A549 treated with CpdA at 1 μM for 4 hours (cell line): ENCODE measurements at places on chromosomes 3 and 15. TPM values are rescaled to one million over a fixed set of nuclear protein-coding genes. Genes with fewer than 3 reads are reported as not detected.

SIDT1 gene
- 0.37 to 0.56 TPM (median 0.46 TPM) in 5 replicates for total RNA-seq

GOLGA8G gene
- 0.02 TPM in 1 of 5 replicates, not detected in the others for total RNA-seq

ADPRH gene
- total RNA-seq: 2.8 to 3.8 TPM (median 2.9 TPM) in 5 replicates

GHSR gene
- not detected in 5 replicates for total RNA-seq

RETNLB gene
- not detected in 5 replicates for total RNA-seq

GDPGP1 gene
- total RNA-seq: 5.0 to 8.1 TPM (median 6.1 TPM) in 5 replicates

HHATL gene
- not detected in 5 replicates for total RNA-seq

SLC51B gene
- 10.3 to 14.3 TPM (median 12.6 TPM) in 5 replicates for total RNA-seq

DUOXA2 gene
- not detected in 5 replicates for total RNA-seq

CFAP91 gene
- total RNA-seq: 0.21 to 0.40 TPM (median 0.34 TPM) in 3 of 5 replicates, not detected in the others

ARPIN gene
- 9.2 to 12.5 TPM (median 12.0 TPM) in 5 replicates for total RNA-seq

SOX14 gene
- total RNA-seq: not detected in 5 replicates

OCA2 gene
- 0.09 to 0.19 TPM (median 0.11 TPM) in 4 of 5 replicates, not detected in the other for total RNA-seq

GOLGA6L10 gene
- total RNA-seq: 0.35 to 0.68 TPM (median 0.40 TPM) in 5 replicates

CLDN11 gene
- total RNA-seq: 0.14 to 0.26 TPM (median 0.22 TPM) in 5 replicates

ATR gene
- 12.5 to 15.5 TPM (median 13.6 TPM) in 5 replicates for total RNA-seq

CCK gene
- total RNA-seq: 1.2 to 2.4 TPM (median 1.8 TPM) in 5 replicates

ABTB1 gene
- total RNA-seq: 12.4 to 20.0 TPM (median 16.7 TPM) in 5 replicates

NXPE3 gene
- total RNA-seq: 22.1 to 27.3 TPM (median 24.2 TPM) in 5 replicates

MAGEL2 gene
- total RNA-seq: not detected in 5 replicates

MYL3 gene
- total RNA-seq: 0.18 TPM in 1 of 5 replicates, not detected in the others

CNBP gene
- total RNA-seq: 316 to 353 TPM (median 336 TPM) in 5 replicates

IL5RA gene
- not detected in 5 replicates for total RNA-seq

C3orf20 gene
- total RNA-seq: not detected in 5 replicates

CCDC39 gene
- not detected in 5 replicates for total RNA-seq

CACNA2D2 gene
- total RNA-seq: 0.28 to 0.66 TPM (median 0.52 TPM) in 5 replicates

PLA2G4B gene
- total RNA-seq: 1.4 to 3.3 TPM (median 1.8 TPM) in 5 replicates

CCR4 gene
- total RNA-seq: 0.03 to 0.11 TPM (median 0.09 TPM) in 3 of 5 replicates, not detected in the others

ZKSCAN7 gene
- total RNA-seq: not detected in 5 replicates

GABRR3 gene
- total RNA-seq: not detected in 5 replicates

HESX1 gene
- total RNA-seq: 0.23 to 0.51 TPM (median 0.37 TPM) in 3 of 5 replicates, not detected in the others
